ENCODE measurements at places on chromosomes 12 and 14.

- DNase-seq = no peak
Measured at GRCh38 chr12:13591059-13591458, 390.3 kb downstream of the GRIN2B start.

DNA sequence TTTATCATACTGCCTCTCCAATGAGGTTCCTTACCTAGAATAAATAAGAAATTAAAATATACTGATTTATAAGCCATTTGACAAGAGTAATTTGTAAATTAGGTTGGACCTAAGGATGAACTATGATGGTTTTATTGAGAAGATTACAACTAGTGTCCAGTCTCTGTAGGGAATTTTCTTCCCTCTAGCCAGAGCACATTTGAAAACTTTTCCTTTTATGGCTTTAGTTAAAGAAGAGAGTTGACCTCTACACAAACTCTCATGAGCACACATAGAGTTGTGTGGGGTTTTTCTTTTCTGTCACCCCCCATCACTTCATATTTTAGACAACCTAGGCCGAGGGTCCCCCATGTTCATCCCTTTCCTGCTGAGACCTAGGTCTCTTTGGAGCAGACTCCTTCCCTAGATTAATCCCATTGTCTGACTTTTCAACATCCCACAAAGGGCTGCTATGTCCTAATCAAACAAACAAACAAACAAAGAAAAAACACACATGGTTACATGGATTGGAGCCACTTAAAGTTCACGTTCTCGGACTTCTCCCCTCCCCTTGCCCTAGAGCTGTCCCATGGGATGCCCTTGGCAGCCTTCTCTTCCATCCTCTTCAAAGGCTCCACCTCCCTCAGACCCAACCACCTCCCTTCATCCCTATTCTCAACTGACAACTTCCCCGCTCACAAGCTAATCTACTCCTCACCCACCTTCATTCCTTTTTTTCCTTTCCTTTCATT lies 40.7 kb downstream of the GPR135 start:
- no peak for DNase-seq

DNA sequence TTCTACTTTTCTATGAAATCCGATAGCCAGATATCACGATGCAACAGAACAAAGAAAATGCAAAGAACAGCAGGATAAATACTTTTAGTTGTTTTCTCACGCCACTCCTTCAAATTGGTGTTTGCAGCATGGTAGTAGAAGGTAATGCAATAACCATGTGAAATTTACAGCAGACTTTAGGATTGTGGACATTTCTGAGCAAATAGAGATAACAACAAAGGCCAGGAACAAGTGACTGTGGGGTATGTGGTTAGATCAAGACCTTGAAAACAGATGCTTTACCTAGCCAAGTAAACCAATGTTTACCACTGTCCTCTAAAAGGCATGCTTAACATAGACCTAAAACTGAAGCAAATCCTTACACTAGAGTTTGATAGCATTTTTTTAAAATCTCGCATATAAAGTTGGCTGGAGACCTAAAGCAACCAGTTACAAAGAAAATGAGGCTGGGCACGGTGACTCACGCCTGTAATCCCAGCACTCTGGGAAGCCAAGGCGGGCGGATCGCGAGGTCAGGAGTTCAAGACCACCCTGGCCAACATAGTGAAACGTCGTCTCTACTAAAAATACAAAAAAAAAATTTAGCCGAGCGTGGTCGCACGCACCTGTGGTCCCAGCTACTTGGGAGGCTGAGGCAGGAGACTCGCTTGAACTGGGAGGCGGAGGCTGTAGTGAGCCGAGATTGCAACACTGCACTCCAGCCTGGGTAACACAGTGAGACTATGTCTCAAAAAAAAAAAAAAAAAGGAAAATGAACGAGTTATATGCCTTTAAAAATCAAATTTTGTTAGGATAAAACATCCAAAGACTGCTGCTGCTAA lies 123.2 kb upstream of the FOXN3 start:
- DNase-seq = no peak

GRCh38 chr14:104657101-104657524 lies 32.3 kb upstream of the INF2 start:
- peak; percentile 78 for DNase-seq

DNA sequence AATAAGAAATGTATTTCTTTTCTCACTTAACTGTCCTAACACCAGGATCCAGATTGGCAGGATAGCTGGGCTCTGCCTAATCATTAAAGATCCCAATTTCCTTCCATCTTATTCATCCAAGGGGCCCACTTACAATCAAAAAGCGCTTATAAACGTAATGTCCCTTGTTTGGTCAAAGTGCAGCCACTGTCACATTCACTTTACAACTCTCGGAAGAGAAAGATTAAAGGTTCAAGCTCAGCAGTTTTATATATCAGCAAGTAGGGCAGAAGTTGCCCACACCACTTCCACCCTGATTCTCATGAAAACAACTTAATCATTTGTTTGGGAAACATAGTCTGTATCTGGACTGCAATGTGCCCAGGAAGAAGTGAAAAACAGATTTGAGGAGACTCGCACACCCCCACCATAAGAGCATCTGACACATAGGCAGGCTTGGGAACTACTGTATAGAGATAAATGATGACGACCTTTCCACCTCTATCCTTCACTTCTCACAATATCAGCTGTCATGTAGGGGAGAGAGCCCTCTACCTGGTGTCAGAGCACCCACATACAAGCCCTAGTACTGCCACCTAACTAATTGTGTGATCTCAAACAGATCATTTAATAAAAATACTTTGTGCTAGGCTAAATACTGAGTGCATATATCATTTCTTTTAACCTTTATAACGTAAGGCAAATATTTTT lies 80.8 kb downstream of the CAPZA3 start:
- DNase-seq = no peak

All from hematopoietic multipotent progenitor cell (in vitro differentiated cells).